Progenitor cell of endocrine pancreas (in vitro differentiated cells): ENCODE measurements at places on chromosomes 1 and 21.

- DNase-seq, result no peak
Observed at GRCh38 chr21:45948576-45949141, 32.9 kb upstream of the COL6A1 start.

DNA sequence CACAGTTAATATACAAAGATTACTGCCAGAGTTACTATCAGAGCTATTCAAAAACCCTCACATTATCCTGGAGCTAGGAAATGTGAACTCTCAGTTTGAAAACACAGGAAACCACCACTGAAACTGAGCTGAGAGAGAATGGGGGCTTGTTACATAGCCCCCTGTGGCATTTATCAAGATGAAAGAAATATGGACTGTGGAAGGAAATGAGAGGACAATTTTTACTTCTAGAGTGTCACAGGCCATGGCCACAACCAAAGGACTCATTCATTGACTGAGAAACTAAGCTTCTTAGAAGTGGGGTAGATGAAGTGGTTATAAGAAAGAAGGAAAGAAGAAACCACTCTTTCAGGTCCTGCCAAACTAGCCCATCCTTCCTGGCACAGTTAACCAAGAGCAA, 25.3 kb downstream of the DSTYK start:
- no peak for DNase-seq

- DNase-seq, result no peak
Observed at GRCh38 chr1:33161061-33161681, 20.7 kb downstream of the TRIM62 start.

- DNase-seq, result no peak
Observed at GRCh38 chr1:46761740-46762139, 37.1 kb upstream of the CYP4B1 start.

DNA sequence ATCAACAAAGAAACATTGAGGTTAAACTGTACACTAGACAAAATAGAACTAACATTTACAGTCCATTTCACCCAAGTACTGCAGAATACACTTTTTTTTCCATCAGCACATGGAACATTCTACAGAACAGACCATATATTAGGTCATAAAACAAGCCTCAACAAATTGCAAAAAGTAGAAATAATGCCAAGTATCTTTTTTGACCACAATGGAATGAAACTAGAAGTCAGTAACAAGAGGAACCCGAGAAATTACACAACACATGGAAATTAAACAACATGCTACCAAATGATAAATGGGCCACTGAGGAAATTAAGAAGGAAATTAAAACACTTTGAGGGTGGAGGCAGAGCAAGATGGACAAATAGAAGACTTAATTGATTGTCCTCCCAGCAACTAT, 8.4 kb upstream of the C1orf185 start:
- DNase-seq, result no peak

DNA sequence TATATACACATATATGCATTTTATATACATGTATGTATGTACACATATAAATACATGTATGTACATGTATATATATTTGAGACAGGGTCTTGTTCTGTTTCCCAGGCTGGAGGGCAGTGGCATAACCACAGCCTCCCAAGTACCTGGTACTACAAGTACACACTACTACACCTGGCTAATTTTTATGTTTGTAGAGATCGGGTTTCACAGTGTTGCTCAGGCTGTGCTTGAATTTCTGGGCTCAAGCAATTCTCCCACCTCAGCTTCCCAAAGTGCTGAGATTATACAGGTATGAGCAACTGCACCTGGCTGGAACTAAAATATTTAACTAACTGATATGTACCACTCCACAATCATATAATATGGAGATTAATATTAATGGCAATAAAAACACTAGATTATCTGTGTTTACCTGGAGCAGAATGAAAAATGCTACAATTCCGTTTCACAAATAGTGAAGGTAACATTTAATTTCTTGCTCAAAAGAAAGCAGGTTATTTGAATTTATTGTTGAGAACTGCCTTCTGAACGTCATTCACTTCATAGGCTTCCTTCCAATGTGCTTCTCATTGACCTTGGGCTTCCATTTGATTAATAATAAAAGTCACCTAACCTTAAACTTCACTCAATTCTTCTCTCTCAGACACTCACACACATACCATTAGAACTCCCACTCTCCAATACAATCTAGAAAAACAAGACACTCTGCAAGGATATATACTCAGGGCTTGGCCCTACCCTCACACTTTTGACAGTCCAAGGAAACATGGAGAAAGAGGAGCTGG, 57.0 kb downstream of the PTGER3 start:
- DNase-seq, result no peak

GRCh38 chr1:27952147-27952546, 7.6 kb upstream of the XKR8 start:
- DNase-seq, result no peak

- DNase-seq, result no peak
Observed at GRCh38 chr21:44432841-44433790, 22.2 kb upstream of the LRRC3 start.
